H1 (cell line): ENCODE measurements at places on chromosomes 16 and 17. TPM values are rescaled to one million over a fixed set of nuclear protein-coding genes. Genes with fewer than 3 reads are reported as not detected.

The SCNN1G gene
- 0.99 and 1.1 TPM in 2 replicates for total RNA-seq

The CIBAR2 gene
- not detected in 2 replicates for total RNA-seq

DNA sequence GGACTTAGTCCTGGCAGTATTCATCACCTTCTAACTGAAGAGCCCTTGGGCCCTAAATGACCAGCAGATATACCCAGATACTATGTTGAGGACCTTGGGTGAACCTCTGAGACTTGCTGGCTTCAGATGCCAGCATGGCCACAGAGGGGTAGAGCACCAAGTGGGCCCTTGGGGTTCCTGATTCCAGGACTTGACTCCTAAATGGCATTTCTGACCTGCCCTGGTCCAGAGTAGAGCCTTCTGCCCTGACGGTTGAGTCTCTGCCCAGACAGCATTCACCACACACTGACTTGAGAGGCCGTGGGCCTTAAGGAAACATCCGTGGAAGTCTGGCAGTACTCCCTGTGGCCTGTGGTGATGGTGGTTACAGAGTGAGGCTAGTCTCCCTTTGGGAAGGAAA is 2.8 kb upstream of the APPBP2 start:
- no peak for DNase-seq

DNA sequence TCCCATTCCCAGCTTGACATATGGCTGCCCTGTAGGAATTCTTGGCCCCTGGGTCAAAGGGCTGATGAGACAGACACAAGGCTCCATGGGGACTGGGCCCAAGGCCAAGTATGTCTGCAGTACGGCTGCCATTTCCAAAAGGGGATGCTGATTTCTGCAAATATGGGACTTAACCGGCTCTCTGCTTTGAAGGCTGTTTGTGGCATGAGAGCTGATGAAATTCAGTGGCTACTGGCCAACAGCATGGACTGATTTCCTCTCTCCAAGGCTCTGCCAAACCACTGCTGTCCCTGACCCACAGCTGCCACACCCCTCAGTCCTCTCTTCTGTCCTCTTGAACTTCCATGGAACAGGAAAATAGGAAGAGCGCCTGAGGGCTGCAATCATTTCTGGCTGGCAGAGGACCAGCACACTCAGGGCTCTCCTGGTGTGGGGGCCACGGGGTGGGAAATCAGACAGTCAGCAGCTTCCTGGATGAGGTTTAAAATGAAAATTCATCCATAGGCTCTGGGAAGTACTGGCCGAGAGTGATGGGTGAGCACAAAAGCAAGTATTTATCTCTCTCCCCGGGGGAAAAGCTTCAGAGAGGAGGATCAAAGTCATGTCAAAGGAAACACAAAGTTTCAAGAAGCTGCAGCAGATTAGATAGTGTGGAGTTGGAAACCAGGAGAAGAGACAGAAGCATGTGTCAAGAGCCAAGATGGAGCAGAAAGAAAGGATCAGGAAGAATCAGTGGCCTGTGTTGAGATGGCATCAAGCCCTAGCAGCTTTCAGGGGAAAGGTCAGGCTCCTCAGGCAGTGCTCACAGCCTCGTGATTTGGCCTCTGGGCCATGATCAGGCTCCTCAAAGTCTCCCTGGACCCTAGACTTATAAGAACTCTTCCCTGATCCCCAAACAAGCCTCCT is 64.1 kb upstream of the SREBF1 start:
- no peak for DNase-seq

The AXIN2 gene
- 31.7 and 33.4 TPM in 2 replicates for total RNA-seq

The SUMO2 gene
- total RNA-seq: 779 and 788 TPM in 2 replicates

The SLC12A3 gene
- not detected in 2 replicates for total RNA-seq

DNA sequence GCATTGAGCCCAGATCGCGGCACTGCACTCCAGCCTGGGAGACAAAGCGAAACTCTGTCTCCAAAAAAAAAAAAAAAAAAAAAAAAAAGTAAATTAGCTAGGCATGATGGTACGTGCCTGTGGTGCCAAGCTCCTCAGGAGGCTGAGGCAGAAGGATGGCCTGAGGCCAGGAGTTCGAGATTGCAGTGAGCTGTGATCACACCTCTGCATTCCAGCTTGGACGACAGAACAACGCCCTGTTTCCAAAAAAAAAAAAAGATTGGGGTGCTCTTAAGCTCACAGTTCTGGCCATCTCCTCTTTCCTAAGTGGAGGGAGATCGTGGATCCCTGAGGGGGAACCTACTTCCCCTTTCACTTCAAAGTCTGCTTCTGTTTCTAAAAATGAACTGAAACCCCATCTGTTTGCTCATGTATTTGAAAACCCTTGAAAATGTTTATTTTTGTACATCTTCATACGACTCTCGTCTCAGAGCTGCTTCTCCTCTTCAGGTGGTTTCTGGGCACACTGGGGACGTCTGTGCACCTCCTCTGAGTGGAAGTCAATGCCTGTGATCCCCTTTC is 138.8 kb downstream of the PRKCA start:
- no peak for DNase-seq

The JMJD8 gene
- total RNA-seq: 46.4 and 49.0 TPM in 2 replicates

The NPIPA3 gene
- 8.6 and 10.5 TPM in 2 replicates for total RNA-seq

DNA sequence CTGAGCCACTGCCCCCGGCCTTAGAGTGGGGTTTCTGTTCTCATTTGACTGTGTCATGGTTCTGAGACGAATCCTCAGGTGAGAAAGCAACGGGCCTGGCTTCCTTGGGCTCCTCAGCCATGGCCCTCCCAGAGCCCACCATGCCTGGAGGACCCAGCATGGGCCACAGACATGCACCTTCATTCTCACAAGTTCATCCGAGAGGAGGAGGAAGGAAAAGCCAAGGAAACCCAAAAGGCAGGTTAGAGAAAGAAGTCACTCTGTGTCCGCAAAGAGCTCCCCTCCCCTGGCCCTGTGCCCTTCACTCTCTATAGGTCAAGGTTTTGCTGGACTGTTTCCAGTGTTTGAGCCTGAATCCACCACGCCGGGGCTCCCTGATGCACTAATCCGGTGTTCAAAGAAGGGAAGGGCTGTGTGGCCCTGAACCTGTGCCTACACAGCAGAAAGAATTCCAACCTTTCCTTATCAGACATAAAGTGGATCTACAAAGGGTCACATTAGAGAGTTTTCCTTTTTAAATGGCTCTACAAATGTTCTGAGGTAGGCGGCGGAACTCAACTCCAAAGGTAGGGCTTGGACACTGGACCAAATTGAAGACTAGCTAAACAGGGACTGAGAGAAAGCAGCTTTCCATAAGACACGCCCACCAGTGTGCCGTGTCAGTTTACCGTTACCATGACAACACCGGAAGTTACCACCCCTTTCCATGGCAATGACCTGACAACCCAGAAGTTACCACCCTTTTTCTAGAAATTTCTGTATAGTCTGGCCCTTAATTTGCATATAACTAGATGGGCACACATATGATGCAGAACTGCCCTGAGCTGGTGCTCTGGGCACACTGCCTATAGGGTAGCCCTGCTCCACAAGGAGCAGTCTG is 15.9 kb upstream of the PECAM1 start:
- no peak for DNase-seq

The SKAP1 gene
- not detected in 2 replicates for total RNA-seq

The CRYBA1 gene
- total RNA-seq: not detected in 2 replicates

GRCh38 chr17:75514299-75514918 is 928 bp downstream of the CASKIN2 start:
- no peak for DNase-seq
